Epithelial cell of proximal tubule (primary cell): ENCODE measurements at places on chromosomes 2 and 18.

DNA sequence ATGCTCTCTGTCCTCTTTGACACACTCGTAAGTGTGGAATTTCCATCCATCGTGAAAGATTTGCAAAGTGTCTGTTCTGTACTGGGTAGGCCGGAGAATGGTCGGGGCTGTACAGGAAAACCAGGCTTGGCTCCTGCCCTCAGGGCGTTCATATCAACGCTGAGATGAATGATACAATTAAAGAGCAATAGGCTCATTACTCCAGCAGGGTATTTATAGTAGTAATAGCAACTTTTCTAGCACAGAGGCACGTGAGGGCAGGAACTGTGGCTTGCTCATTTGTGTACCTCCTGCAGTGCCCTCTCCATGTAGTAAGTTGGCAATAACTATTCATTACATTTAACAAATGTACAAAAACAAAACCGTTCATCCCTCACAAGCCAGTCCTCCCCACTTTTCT is 5.3 kb upstream of the NCK2 start:
- no peak for DNase-seq

- no peak for DNase-seq
Observed at GRCh38 chr2:199364153-199364552, 93.6 kb downstream of the SATB2 start.

- DNase-seq = no peak
Observed at GRCh38 chr2:204131621-204132020, 195.1 kb downstream of the ICOS start.

DNA sequence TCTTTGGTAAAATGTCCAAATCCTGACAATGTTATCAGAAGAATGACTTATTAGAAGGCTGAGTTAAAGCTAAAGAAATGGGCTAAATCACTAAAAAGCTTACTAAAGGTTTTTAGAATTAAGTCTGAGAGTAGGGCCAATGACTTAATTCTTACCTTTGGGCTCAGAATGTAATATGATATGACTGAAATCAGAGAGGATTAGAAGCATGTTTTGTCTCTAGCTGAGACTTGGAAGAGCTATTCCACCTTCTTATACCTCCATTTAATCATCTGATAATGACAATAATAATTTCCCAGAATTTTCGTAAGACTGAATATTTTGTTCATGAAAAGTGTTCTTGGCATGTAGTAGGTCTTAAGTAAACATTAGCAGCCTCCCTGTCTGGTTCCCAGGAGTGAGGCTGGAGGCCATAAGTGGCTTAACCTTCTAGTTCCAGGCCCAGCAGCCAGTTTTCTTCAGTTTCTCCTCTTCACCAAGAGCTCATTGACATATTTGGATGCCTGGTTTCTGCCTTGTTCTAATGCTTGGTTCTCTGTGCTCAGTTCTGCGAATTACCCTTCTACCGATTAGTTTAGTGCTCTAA is 25.5 kb upstream of the E2F6 start:
- DNase-seq = no peak

DNA sequence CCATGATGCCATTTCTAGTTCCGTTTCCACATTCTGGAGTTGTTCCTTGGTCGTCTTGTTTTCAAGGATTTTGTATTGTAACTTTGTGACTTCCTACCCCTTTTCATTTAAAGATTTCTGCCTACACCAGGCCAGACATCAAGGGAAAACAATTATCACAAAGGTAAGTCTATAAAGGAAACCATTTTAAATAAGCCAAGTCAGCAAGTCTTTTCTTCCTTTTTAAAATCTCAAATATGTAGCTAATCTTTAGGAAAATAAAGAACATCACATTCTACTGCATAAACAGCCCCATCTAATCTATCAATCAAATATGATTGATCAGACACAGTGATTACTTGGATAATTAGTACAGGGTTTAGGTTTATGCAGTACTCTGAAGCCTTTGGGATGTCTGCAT is 35.8 kb upstream of the INSIG2 start:
- no peak for DNase-seq

- DNase-seq = no peak
Observed at GRCh38 chr2:53646788-53647187, 120.8 kb upstream of the CHAC2 start.

DNA sequence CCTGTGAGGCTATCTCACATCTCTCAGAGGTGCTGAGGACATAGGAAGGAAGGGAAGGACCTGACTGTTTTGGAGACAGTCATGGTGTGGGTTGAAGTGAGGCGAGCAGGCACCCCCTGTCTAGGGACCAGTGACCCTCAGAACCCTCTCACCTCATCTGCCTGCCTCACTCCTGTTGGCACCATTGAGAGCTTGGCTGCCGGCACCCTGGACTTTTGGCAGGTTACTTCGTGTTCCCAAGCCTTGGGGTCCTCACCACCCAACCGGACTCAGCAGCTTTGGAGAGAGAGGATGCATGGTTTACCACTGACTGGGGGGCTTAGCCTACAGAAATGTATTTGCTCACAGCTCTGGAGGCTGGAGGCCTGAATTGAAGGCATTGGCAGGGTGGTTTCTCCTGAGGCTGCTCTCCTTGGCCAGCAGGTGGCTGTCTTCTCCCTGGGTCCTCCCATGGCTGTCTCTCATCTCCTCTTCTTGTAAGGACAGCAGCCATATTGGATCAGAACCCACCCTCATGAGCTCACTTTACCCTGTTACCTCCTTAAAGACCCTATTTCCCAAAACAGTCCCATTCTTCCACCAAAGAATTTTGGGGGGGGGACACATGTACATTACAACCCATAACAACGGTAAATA is 142.0 kb downstream of the TSN start:
- no peak for DNase-seq

DNA sequence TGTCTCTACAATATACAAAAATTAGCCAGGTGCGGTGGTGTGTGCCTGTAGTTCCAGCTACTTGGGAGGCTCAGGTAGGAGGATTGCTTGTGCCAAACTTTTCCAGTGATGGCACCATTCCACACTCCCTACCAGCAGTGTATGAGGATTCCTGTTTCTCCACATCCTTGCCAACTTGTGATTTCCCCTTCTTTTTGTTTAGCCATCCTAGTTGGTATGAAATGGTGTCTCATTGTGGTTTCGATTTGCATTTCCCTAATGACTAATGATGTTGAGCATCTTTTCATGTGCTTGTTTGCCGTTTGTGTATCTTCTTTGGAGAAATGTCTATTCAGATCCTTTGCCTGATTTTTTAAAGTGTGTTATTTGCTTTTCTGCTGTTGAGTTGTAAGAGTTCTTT is 41.0 kb downstream of the EPB41L5 start:
- DNase-seq = no peak

GRCh38 chr18:12946549-12947284 is 1.1 kb upstream of the SEH1L start:
- peak; percentile 66 for DNase-seq
